ENCODE measurements at places on chromosomes 13 and 19.

DNA sequence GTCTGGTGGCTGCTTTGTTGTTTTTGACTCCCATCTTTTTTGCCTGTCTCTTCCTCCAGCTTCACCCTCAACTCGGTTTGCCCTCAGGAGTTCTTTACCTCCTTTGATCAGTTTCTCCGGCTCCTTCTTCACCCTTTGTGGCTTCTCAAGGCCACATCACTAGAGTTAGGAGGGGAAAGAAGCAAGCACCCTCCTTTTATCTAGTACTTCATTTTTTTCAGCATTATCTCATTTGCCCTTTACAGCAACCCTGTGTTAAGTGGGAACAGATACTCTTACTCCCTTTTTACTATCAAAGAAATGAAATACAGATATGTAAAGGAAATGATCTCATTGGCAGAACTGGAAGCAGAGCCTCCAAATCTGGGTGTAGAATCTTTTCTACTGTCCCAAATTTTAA, 26.9 kb downstream of the RAP2A start:
- H3K27ac ChIP-seq = no peak overlapping the region
- no peaks in the 10 kb centered on the region for H3K27me3 ChIP-seq

DNA sequence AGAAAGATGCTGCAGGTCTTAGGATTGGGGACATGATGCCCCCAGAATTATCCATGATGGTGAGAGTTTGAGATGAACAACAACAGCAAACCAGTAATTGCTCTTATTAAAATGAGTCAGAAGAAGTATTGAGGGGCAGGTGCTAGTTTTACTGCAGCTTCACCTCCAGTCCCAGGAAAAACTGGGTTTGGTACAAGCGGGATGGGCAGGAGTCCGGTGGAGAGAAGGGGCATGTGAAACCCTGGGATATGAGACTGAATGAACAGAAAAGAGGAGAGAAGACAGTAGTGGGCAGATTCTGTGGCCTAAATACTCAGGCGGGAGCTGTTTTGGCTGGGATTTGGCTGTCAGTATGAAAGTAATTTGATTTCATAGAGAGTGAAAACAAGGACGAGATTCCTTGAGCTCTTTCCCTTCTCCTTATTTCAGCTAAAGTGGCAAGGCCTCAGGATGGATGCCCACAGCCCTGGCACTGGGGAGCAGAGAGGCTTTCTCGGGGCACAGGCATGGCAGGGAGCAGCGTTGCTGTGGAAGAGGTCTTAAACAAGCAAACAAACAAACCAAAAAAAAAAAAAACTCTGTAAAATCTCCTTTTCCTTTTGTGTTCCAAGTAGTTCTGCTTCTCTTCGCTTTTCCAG, 30.7 kb downstream of the NFIX start:
- H3K4me3 ChIP-seq = no peak overlapping the region
- no peak overlapping the region for H3K27ac ChIP-seq
- H3K36me3 ChIP-seq = no peaks in the 10 kb centered on the region
- peaks cover 17% of the 10 kb centered on the region for H3K4me1 ChIP-seq
- peaks cover 100% of the 10 kb centered on the region for H3K27me3 ChIP-seq

DNA sequence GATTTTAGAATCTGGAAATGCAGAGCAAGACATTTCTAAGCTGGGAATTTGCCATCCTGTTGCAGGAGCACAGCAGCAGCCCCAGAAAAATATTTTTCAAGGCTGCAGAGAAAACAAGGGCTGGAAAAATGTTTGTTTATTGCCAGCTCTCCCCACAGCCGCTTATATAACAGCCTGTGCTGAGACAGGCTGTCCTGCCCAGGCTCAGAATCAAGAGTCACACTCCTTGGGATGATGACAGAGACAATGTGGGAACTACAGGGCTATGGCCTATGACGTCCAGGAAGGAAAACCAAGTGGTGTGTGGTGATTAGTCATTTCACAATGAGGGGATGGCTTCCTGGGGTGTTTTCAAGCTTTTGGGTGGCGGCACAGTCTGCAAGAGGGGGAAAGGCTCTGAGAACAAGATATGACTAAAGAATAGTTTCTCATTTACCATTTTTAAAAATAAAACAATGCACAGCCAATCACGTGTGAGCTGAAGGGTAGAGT, 136.3 kb upstream of the SERP2 start:
- no peak for DNase-seq
- H3K4me3 ChIP-seq = no peak overlapping the region
- H3K27me3 ChIP-seq = no peaks in the 10 kb centered on the region
- no peaks in the 10 kb centered on the region for H3K36me3 ChIP-seq

DNA sequence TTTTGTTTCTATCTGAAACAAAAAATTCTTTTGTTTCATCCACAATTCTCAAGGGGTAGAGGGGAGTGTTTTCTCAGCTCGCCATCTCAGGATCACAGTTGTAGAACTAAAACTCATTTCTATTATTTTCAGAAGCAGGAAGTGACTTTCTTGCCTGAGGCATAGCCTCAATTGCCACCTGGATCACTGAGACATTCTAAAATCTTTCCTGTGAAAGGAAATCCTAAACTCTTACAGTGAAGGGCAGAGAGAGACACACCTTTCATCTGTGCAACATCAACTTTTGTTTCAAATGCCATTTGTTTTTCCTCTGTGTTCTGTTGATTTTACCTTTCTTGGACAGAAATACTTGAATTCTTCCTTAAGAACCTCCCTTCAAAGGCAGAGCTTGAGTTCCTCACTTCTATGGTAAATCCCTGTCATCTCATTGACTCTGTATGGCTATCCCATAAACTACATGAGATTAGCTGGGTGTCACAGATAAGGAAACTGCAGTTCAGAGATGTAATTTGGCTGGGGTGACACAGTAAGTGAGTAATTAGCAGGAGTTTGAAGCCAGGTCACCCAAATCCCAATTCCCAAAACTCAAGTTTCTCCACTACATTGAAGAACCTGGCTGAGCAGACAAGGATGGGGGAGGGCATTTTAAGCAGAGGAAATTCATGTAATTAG, 224.4 kb upstream of the HTR2A start:
- H3K4me3 ChIP-seq = no peak overlapping the region
- H3K4me1 ChIP-seq = no peaks in the 10 kb centered on the region
- no peaks in the 10 kb centered on the region for H3K36me3 ChIP-seq
- H3K27me3 ChIP-seq = no peaks in the 10 kb centered on the region

GRCh38 chr13:32277839-32278238, 37.3 kb downstream of the ZAR1L start:
- no peak overlapping the region for H3K27ac ChIP-seq
- DNase-seq = no peak
- H3K4me3 ChIP-seq = no peak overlapping the region
- H3K36me3 ChIP-seq = no peaks in the 10 kb centered on the region
- no peaks in the 10 kb centered on the region for H3K4me1 ChIP-seq
- no peaks in the 10 kb centered on the region for H3K27me3 ChIP-seq

DNA sequence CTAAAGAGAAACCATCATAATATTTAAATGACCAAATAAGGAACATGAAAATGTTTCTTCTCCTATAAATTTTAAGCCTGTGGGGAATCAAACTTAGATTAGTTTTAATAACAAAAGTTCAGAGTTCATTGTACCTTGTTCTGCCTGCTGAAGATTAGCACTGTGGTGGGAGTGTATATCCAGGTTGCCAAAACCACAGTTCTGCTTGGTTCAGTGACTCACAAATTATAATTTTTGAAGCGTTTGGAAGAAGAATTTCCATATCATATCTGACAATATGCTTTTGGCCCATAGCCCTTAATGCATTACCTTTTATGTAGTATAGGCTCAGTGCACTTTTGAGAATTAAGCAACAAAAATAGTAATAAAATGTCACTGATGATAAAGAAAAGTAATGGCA, 545.2 kb downstream of the GPC6 start:
- no peak overlapping the region for H3K4me3 ChIP-seq
- H3K36me3 ChIP-seq = no peaks in the 10 kb centered on the region
- H3K4me1 ChIP-seq = peaks cover 62% of the 10 kb centered on the region

DNA sequence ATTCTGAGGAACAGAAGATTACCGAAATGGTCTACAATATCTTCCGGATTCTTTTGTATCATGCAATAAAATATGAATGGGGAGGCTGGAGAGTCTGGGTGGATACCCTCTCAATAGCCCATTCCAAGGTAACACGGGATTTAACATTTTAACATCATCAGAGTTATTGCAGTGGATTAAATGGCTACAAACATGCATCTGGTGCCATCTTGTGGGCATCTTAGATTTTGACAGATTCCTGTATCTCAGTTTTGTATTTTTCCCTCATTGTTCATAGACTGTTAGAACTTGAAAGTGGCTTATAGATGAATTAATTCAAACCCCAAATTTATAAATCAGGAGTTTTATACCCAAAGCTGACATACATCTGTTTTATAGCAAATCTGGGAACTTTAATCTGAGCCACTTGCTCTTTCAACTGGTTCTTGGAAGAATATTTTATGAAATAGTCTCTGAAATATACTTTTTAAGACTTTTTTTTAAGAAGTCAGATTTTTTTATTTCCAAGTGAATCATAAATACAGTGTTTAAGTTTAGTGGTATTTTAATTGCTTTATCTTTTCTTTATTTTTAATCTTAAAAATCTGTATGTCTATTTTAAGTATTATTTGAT, 215.2 kb downstream of the NBEA start:
- peak; percentile 55 for DNase-seq
- no peak overlapping the region for H3K4me3 ChIP-seq
- no peaks in the 10 kb centered on the region for H3K27me3 ChIP-seq

DNA sequence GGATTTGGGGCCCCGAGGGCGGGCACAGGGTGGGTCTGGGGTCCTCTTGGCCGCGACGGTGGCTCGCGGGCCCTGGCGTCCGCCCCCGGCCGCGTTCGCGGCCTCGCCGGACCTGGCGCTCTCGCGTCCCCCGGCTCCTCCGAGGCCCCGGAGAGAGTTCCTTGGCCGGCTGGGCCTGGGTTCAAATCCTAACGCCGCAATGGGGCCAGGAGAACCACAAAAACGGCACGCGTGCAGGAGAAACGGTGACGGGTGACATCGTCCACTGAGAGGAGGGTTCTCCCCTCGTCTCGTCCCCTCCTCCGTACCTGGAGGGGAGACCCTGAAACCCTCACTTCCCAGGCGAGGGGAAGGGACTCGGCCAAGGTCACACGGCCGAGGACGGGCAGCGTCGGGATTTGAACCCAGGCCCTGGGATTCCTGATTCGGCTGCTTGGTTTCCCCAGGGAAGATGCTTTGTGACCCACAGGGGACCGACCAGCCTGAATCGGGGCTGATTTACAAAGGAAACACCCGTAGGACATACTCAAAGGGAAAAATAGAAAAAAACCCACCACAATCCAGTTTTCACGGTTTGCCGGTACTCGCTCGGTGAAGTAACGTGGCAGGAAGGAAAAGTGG, 624 bp downstream of the SAFB start:
- peak overlapping the region; percentile 96 for H3K27ac ChIP-seq
- H3K36me3 ChIP-seq = peaks cover 18% of the 10 kb centered on the region
- peak overlapping the region; percentile 79 for H3K4me3 ChIP-seq
- peaks cover 38% of the 10 kb centered on the region for H3K4me1 ChIP-seq

GRCh38 chr13:30659980-30660379, 42.3 kb downstream of the USPL1 start:
- no peak for DNase-seq
- H3K27me3 ChIP-seq = no peaks in the 10 kb centered on the region
- H3K4me3 ChIP-seq = no peak overlapping the region
- H3K36me3 ChIP-seq = peaks cover 4% of the 10 kb centered on the region

DNA sequence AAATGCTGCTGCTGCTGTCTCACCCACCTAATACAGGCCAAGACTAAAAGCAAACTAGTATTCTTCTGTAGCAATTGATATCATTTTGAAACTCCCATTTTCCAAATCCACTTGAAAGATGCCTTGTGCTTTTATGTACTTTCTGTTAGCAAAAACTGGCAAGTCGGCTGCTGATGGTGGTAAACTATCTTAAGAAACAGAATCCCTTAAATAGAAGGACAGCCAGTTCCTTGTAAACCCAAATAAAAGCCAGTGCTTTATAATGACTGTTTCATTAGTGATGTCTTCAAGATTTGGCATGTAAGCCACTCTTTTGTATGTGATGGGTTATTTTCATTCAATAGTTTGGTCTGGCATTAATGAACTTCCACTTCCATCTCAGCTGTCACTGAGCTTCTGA, 5.2 kb downstream of the FAM124A start:
- no peaks in the 10 kb centered on the region for H3K27me3 ChIP-seq
- no peak overlapping the region for H3K4me3 ChIP-seq
- peak overlapping the region; percentile 54 for H3K27ac ChIP-seq
- H3K36me3 ChIP-seq = peaks cover 13% of the 10 kb centered on the region
- peaks cover 70% of the 10 kb centered on the region for H3K4me1 ChIP-seq
- DNase-seq = no peak

GRCh38 chr19:14558370-14559066, 13.3 kb downstream of the NDUFB7 start:
- no peaks in the 10 kb centered on the region for H3K36me3 ChIP-seq
- H3K4me3 ChIP-seq = no peak overlapping the region
- H3K4me1 ChIP-seq = peaks cover 34% of the 10 kb centered on the region

- no peaks in the 10 kb centered on the region for H3K4me1 ChIP-seq
- DNase-seq = peak; percentile 93
Observed at GRCh38 chr13:53250272-53250875, 221.8 kb downstream of the OLFM4 start.

DNA sequence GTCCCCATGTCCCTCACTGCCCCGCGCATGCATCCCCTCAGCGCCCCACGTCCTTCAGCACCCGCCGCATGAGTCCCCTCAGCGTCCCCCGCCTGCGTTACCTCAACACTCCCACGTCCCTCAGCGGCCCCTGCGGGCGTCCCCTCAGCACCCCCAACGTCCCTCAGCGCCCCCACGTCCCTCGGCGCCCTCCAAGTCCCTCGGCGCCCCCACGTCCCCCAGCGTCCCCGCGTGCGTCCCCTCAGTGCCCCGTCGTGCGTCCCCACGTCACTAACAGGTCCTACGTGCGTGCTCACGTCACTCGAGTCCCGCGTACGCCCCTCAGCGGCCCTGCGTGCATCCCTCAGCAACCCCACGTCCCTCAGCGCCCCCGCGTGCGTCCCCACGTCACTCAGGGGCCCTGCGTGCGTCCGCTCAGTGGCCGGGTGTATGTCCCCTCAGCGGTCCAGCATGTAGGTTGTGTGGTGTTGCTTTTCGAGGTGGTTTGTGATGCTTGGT, 19.5 kb upstream of the GAS6 start:
- no peak overlapping the region for H3K4me3 ChIP-seq
- no peaks in the 10 kb centered on the region for H3K27me3 ChIP-seq
- DNase-seq = no peak
- no peaks in the 10 kb centered on the region for H3K36me3 ChIP-seq

Measured in neural progenitor cell (in vitro differentiated cells).